ENCODE measurements at places on chromosomes 7 and 10.

- DNase-seq = no peak
Observed at GRCh38 chr7:2980401-2981102, 63.1 kb downstream of the CARD11 start.

DNA sequence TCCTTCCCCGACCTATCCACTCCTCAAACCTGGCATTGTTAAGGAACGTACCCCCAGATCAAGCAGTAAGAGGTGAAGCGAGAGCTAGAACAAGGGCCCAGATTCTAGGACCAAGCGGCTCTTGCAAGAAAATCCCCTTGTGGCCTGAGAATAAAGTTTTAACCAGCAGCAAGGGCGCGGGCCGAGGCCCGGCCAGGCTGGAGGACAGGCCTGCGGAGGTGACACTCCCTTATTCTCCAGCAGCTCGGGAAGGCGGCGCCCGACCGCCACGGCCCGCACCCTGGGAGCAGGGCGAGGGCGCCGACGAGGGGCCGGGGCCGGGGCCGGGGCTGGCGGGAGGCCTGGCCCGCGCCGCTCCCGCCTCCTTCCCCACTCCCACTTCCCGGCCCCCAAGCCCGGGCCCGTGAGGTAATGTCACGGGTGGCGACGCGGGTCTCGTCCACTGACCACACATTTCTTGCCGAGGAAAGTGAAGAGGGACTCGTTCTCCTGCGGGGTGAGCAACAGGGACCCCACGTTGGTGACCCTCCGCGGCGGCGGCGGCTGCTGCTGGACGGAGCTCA is 551 bp downstream of the WASL start:
- DNase-seq = peak; percentile 21

DNA sequence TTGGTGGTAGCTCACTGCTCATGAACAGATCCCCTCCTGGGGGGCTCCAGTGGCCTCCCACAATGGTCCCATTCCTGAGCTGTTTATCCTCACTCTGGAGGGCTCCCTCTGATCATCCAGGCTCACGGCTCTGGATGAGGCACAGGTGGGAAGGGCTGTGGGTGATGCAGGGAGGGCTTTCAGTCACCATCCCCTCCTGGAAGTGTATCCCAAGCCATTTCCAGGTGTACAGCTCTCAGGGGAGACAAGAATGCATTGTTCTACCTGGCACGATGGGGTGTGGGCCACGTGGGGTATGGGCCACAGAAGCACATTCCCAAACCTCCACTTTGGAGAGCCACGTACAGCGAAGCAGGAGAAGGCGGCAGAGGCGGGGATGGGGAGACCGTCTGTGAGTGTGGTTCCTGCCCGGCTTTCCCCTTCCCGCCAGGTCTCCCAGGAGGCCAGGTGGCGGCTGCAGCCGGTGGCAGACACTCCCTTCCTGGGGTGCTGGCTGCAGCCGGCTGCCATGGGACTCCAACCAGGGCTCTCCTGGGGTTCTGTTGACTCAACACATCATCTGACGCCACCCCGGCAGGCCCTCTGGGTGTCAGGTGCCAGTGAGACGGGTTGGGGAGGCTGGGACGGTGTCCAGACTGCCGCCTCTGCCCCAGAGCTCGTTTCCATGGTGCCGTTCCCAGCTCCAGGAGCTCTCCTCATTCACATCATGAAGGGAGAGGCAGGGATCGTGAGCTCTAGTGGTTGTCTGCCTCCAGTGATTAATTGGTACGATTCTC is 169.7 kb upstream of the RHEB start:
- DNase-seq = no peak

- DNase-seq = no peak
Observed at GRCh38 chr10:78411716-78412115, 378.1 kb downstream of the RPS24 start.

GRCh38 chr7:53697913-53698312 is 662.5 kb downstream of the POM121L12 start:
- DNase-seq = no peak

DNA sequence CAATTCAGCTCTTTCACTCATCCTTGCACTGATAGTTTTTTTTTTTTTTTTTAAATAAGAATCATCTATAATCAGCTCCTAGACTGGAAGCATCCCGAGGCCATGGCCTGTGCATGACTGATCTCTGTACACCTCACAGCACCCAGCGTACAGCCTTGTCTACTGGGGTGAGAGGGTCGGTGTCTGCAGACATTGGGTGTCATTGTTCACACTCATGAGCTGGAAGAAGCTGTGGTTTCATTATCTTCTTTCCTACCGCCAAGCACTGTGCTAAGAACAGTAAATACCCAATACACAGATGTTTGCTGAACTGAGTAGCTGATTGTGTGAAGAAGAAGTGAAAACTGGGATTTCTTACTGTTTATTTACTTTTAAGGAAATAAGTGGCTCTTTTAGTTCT is 123.6 kb downstream of the CLEC2L start:
- DNase-seq = no peak

- DNase-seq = no peak
Observed at GRCh38 chr7:16646472-16647072, 591 bp downstream of the BZW2 start.

GRCh38 chr7:129734400-129734799 is 122.9 kb downstream of the NRF1 start:
- no peak for DNase-seq

- DNase-seq = no peak
Observed at GRCh38 chr10:9294865-9295264, 1240.4 kb downstream of the GATA3 start.

- no peak for DNase-seq
Observed at GRCh38 chr10:25725917-25726716, 207.9 kb upstream of the MYO3A start.

DNA sequence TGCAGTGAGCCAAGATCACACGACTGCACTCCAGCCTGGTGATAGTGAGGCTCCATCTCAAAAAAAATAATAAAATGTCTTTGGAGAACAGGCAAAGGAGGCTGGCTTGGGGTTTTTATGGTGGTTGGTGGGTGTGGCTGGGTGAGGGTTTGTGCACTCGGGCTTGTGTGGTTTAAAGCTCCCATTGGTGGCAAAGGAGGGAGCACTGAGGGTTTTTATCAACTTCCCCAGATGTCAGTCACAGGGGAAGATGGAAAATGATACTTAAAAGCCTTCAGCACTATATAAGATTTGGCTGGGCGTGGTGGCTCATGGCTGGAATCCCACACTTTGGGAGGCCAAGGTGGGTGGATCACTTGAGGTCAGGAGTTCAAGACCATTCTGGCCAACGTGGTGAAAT is 16.3 kb upstream of the RNF216 start:
- no peak for DNase-seq

DNA sequence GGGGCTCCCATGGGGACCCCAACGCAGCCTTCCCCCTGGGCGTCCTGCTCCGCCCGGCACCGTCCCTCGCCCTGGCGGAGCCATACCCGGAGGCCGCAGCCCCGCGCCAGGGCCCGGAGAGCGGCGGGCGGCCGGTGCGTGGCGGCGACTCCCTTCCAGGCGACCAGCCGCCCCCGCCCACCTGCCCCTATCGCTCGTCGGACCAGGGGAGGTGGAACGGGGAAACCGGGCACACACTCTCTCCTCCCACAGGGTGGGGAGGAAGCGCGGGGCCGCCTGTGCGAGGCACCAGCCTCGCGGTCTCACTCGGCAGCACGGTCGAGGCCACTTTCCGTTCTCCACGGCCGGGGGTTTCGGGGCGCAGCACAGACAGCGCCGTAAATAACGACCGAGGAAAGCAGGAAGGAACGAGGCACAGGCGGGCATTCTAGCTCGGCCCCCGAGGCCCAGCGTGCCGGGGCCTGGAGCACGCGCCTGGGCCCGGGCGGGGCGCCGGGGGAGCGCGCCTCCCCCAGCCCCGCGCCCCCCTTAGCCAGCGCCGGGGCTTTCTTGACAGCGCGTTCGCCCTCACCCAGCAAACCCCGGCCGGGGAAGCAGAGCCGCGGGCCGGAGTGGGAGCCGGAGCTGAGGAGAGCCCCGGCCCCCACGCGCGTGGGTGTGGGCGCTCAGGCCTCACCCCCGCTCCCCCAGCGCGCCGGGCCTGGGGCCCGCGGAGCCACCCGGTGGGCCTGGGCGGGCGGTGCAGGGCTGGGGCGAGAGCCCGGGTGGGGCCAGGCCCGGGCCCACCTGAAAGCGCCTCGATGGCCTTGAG is 936 bp downstream of the IGF2BP3 start:
- peak; percentile 41 for DNase-seq

DNA sequence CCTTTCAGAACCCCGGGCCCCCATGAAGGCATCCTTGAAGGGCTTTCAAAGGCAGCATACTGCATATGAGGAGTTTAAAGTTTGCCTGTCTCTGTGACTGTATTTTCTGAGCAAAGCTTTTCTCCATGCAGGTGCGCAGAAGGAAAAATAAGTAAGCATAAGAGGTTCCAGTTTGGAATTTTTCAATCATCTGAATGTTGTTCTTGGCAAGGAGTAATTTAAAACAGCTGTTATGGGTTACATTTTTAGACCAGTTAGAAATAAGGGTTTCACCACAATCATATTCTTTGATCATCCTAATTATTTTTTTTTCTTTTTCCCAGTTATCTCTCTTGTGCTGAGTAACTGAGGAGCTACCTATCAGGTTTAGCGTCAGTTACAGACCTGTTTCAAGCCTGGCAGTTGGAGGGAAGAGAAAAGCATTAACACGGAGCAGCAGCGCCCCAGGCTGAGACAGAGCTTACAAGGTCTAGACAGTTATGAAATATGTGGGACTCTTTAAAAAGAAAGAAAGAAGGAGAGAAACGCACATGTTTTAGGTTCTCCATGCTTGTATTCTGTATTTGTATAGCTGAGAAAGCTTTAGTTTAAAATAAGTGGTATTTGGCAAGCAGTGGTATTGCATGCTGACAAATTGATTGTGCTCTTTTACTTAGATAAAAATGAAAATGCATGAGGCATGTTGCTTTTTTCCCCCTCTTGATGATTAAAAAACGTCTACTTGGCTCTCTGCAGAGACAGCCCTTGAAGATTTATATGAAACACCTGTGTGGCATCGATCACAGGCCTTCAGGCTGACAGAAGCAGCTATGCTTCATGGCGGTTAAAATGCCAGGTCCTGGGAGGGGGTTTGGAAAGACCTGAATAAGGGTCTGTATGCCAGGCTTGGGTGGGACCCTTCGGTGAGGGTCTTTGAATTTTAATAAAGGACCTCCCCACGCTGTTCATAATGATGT is 157.6 kb downstream of the GRK5 start:
- DNase-seq = no peak

GRCh38 chr7:133511708-133512107 is 258.8 kb downstream of the EXOC4 start:
- no peak for DNase-seq

GRCh38 chr7:95957510-95957909 is 185.2 kb downstream of the DYNC1I1 start:
- DNase-seq = no peak
